ENCODE measurements at places on chromosomes 7 and 10.

DNA sequence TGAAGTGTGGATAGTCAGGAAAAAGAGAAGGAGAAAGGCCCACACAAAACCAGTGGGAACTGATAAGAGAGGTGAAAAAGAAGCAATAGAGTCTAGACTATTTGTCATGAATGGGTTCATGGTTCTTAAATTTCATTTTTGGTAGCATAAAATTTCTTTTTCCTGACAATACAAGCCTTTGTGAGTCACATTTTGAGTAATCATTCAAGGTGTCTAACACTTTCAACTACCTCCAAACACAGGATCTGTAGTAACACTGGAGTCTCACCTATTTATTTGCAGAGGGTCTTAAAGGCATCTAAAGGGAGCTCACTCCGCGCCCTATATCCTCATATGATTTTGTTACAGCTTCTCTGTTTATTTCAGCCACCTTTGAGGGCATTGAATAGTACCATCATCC lies 96.0 kb downstream of the SAMD9 start:
- DNase-seq, result no peak

GRCh38 chr7:111587410-111588064 lies 25.2 kb upstream of the IMMP2L start:
- no peak for DNase-seq

GRCh38 chr10:77940627-77941026 lies 14.1 kb upstream of the DLG5 start:
- DNase-seq, result no peak

GRCh38 chr10:58648131-58648530 lies 135.5 kb downstream of the BICC1 start:
- no peak for DNase-seq

DNA sequence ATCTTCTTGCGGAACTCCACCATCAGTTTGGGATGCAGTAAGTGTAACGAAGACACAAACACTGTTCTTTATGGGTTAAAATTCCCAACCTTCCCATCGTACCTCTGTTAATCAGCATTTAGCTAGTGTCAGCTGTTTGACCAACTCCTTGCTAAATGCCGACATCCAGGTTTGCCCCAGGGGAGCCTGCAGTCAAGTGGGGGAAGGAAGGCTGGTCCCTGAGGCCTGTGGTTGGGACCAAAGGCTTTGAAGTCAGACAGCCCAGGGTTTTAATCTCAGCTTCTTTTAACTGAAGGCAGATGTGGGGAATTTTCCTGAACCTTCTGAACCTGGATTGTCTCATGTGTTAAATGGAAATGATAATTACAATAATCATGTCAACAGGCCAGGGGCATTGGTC lies 443.7 kb downstream of the GLRX3 start:
- no peak for DNase-seq

DNA sequence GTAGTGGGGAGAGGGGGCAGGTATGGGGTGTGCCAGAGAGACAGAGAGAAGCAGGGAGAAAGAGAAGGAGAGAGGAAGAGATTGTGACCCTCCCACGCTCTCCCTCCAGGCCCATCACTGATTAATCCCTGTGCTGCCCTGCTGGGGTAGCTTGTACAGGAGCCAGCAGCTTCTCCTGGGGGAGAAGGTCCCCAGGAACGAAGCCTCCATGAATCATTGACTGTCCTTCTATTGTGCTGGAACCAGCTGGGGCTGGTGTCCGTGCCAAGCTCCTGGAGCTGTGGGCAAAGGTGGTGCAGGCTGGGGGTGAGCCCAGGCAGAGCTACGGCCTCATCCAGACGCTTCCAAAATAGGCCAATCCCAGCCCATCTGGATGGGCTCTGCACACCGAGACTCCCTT lies 20.9 kb downstream of the AQP1 start:
- DNase-seq, result no peak

- DNase-seq, result peak; percentile 45
Observed at GRCh38 chr7:90726623-90727022, 130.5 kb downstream of the CDK14 start.

- no peak for DNase-seq
Observed at GRCh38 chr7:133775201-133775600, 351.9 kb upstream of the LRGUK start.

DNA sequence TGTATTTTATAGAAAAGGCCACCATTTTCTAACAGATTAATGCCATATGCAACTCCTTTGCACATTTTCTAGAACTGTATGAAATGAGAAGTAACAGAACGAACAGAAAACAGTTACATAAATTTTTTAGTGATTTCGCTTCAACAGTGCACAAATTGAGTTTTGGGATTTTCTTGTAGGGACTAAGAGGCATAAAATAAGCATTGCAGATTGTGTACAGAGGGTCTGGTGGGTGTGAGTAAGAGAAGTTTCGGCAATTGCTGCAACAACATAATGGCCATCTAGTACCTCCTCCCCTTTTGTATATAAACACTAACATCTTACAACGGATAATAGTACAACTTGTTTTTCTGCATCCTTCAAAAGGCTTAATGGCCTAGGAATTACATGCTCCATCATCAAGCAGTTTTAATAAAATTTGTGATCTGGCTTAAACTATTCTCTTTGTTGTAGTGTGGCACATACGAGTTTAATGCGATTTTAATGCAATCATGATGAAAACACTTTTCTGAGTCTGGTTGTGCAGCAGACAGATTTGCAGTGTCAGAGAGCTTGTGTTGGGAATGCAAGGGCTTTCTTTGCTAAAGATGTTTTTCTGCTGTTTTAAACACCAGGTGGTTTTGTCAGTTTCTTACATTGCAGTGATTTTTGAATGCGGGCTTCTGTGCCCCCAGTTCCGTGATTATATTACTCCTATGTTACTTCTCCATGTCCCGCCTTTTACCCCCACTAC lies 2.9 kb downstream of the GLCCI1 start:
- DNase-seq, result no peak
